Activated CD4-positive, alpha-beta memory T cell treated with anti-CD3 and anti-CD28 coated beads, Interleukin-2, amount 10 ng/mL, durations not matched to agents 7 days and 5 days (primary cell): ENCODE measurements at places on chromosomes 7 and 10.

- H3K27me3 ChIP-seq, result peaks cover 8% of the 10 kb centered on the region
- H3K36me3 ChIP-seq, result peaks cover under 1% of the 10 kb centered on the region
- peaks cover 47% of the 10 kb centered on the region for H3K4me1 ChIP-seq
- H3K4me3 ChIP-seq, result no peak overlapping the region
- DNase-seq, result no peak
Observed at GRCh38 chr7:157481389-157481788, 144.6 kb downstream of the DNAJB6 start.

GRCh38 chr10:91194497-91195179, 25.8 kb upstream of the PCGF5 start:
- no peak overlapping the region for H3K27ac ChIP-seq
- peaks cover 10% of the 10 kb centered on the region for H3K36me3 ChIP-seq
- H3K27me3 ChIP-seq, result no peaks in the 10 kb centered on the region
- DNase-seq, result no peak
- H3K4me1 ChIP-seq, result peaks cover 47% of the 10 kb centered on the region

- H3K27ac ChIP-seq, result no peak overlapping the region
- H3K36me3 ChIP-seq, result no peaks in the 10 kb centered on the region
- no peaks in the 10 kb centered on the region for H3K4me1 ChIP-seq
- H3K4me3 ChIP-seq, result no peak overlapping the region
- no peaks in the 10 kb centered on the region for H3K27me3 ChIP-seq
- no peak for DNase-seq
Observed at GRCh38 chr7:81929386-81929785, 159.5 kb upstream of the HGF start.

- peaks cover 21% of the 10 kb centered on the region for H3K4me1 ChIP-seq
- H3K27ac ChIP-seq, result no peak overlapping the region
- DNase-seq, result no peak
- H3K27me3 ChIP-seq, result peaks cover 11% of the 10 kb centered on the region
- H3K36me3 ChIP-seq, result peaks cover 3% of the 10 kb centered on the region
- H3K4me3 ChIP-seq, result no peak overlapping the region
Observed at GRCh38 chr7:116139007-116139406, 71.3 kb upstream of the TES start.

- no peaks in the 10 kb centered on the region for H3K36me3 ChIP-seq
- no peak for DNase-seq
- no peaks in the 10 kb centered on the region for H3K27me3 ChIP-seq
- H3K4me3 ChIP-seq, result no peak overlapping the region
- no peak overlapping the region for H3K27ac ChIP-seq
Observed at GRCh38 chr10:123854498-123854897, 37.1 kb downstream of the CPXM2 start.

- no peak overlapping the region for H3K4me3 ChIP-seq
- H3K36me3 ChIP-seq, result peaks cover 79% of the 10 kb centered on the region
- DNase-seq, result no peak
- no peak overlapping the region for H3K27ac ChIP-seq
- no peaks in the 10 kb centered on the region for H3K27me3 ChIP-seq
Observed at GRCh38 chr10:96138102-96138501, 8.0 kb downstream of the ZNF518A start.

GRCh38 chr7:11239316-11239715, 265.6 kb downstream of the PHF14 start:
- H3K36me3 ChIP-seq, result no peaks in the 10 kb centered on the region
- H3K4me3 ChIP-seq, result no peak overlapping the region
- no peak overlapping the region for H3K27ac ChIP-seq
- no peaks in the 10 kb centered on the region for H3K4me1 ChIP-seq

DNA sequence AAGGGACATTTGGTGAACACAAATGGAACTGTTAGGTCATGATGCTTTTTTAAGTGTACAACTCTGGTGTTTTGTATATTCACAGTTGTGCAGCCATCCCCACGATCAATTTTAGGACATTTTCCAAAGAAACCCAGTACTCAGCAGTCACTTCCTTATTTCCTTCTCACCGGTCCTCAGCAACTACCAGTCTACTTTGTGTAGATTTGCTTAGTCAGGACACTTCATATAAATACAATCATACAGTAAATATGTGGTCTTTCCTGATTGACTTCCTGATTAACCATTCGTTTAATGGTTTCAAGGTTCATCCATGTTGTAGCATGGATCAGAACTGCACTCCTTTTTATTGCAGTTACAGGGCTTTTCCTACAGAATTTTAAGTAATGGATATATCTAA, 14.4 kb downstream of the SGPL1 start:
- no peak for DNase-seq
- no peak overlapping the region for H3K4me3 ChIP-seq
- no peaks in the 10 kb centered on the region for H3K27me3 ChIP-seq
- H3K4me1 ChIP-seq, result peaks cover 22% of the 10 kb centered on the region
- peaks cover 10% of the 10 kb centered on the region for H3K36me3 ChIP-seq
- no peak overlapping the region for H3K27ac ChIP-seq

DNA sequence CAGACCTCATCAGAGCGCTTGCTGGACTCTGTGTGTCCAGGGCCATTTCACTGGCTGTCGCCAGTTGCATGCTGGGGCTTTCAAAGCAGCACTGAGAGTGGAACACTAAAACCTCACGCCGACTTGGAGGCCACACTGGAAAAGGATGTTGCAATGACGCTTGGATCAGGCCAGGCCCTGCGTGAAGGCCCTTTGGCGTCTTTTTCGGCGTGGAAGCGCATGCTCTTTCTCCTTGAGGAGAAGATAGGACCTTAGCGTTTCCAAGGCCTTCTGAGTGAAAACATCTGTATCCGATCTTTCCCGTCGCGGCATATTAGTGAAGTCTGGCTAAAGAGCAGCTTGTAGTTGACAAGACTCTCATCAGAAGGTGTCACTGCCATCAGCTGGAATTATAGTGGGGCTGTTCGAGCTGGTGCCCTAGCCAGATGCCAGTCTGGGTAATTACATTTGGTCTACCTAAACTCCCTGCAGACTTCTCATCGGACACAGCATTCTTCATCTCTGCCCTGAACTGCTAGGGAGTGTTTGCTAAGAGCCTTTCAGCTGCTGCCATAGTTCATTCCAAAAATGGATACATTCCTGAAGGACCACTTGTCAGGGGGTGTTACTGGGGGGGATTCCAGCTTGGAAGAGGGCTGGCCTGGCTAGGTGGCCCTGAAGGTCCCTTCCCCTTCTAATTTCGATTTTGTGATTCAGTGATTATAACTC, 167.7 kb upstream of the TCF7L2 start:
- DNase-seq, result no peak
- no peaks in the 10 kb centered on the region for H3K4me1 ChIP-seq
- H3K4me3 ChIP-seq, result no peak overlapping the region
- no peaks in the 10 kb centered on the region for H3K27me3 ChIP-seq
- H3K36me3 ChIP-seq, result no peaks in the 10 kb centered on the region
- no peak overlapping the region for H3K27ac ChIP-seq

GRCh38 chr10:91590142-91590903, 42.5 kb downstream of the PPP1R3C start:
- H3K27me3 ChIP-seq, result peaks cover 26% of the 10 kb centered on the region
- H3K27ac ChIP-seq, result no peak overlapping the region
- no peaks in the 10 kb centered on the region for H3K36me3 ChIP-seq
- no peaks in the 10 kb centered on the region for H3K4me1 ChIP-seq
- H3K4me3 ChIP-seq, result no peak overlapping the region
- no peak for DNase-seq

- H3K4me1 ChIP-seq, result no peaks in the 10 kb centered on the region
- H3K27ac ChIP-seq, result no peak overlapping the region
- no peak overlapping the region for H3K4me3 ChIP-seq
- no peak for DNase-seq
- no peaks in the 10 kb centered on the region for H3K36me3 ChIP-seq
- H3K27me3 ChIP-seq, result no peaks in the 10 kb centered on the region
Observed at GRCh38 chr7:91326516-91327199, 62.4 kb downstream of the FZD1 start.

DNA sequence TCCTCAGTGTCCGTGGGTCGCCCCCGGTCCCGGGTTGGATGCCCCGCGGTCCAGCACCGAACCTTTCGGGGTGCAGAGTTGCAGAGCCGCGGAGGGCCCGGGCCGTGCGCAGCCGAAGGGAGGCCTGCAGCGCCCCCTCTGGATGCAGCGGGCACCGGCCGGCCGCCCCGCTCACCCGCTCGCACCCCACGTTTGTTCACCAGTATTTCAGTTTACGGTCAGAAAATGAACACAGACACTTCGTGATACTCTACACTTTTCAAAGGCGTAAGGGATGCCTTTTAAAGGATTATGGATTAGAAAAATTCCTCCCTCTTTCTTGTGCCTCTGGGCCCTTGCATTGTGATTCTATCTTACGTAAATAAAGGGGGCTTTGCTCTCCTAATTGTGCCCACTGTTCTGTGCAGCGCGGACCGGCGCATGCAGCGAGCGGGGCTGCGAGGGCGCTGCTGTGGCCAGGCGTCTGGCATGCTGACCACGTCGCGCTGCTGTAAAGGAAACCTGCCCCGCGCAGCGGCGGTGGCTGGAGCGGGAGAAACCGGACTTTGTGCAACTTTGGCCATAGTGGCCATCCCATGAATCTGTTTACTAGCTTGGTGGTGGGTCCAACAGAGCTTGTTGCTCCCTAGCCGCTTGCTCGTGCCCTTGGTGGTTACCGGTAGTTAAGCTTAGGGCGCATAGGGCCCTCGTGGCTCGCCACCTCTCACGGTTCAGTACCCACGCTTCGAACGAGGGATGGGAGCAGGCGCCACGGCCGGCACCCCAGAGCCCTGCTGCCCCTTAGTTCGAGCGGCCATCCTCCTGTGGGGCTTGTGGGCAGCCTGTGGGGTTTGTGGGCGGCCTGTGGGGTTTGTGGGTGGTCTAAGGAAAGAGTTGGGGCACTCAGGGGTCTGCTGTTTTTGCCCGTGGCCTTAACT, 739 bp upstream of the MEST start:
- peaks cover 15% of the 10 kb centered on the region for H3K4me1 ChIP-seq
- peak overlapping the region; percentile 9 for H3K4me3 ChIP-seq
- peaks cover 69% of the 10 kb centered on the region for H3K27me3 ChIP-seq
- peak; percentile 19 for DNase-seq

- H3K27ac ChIP-seq, result no peak overlapping the region
- H3K36me3 ChIP-seq, result no peaks in the 10 kb centered on the region
- no peak for DNase-seq
- H3K4me3 ChIP-seq, result no peak overlapping the region
- peaks cover 19% of the 10 kb centered on the region for H3K4me1 ChIP-seq
Observed at GRCh38 chr7:93054975-93055374, 62.8 kb downstream of the SAMD9 start.

GRCh38 chr7:80918399-80918798, 452 bp downstream of the SEMA3C start:
- H3K27me3 ChIP-seq, result peaks cover 34% of the 10 kb centered on the region
- peaks cover 5% of the 10 kb centered on the region for H3K4me1 ChIP-seq
- H3K4me3 ChIP-seq, result no peak overlapping the region
- no peak overlapping the region for H3K27ac ChIP-seq

DNA sequence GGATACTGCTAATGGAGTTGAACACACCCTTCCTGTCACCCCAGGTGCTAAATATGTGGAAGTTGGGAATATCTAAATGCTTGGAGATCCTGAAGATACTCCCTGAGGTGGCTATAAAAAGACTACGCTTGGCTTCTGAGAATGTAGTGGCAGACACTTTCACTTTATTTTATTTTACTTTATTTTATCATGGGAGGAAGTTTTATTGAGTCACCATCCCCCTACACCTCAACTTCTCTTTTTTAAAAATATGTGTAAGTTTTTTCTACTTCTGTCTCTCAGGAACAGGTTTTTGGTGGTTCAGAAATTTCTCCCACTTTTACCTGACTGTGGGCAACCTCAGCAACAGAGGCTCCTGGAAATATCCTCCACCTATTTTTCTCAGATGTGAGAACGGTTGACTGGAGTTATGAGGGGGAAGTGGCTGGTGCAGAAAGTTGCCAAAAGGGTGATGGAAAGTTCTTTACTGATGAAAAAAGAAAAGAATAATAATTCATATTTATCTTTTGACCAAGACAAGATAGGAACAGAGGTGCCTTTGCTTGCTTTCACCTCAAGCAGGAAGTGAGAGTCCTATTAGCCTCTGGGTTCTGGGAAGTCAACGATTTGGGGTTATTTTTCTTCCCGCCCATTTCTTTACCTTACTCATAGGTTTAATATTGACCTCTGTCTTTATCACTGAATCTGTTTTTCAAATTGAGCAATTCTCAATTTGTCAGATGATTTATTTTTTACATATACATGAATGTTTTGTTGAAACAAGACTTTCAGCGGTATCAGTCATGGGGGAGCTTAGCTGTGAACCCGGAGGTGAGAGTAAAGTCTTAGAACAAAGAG, 103.6 kb downstream of the AHR start:
- DNase-seq, result no peak
- no peaks in the 10 kb centered on the region for H3K27me3 ChIP-seq
- H3K36me3 ChIP-seq, result peaks cover 3% of the 10 kb centered on the region
- H3K27ac ChIP-seq, result peak overlapping the region; percentile 85
- peaks cover 41% of the 10 kb centered on the region for H3K4me1 ChIP-seq

DNA sequence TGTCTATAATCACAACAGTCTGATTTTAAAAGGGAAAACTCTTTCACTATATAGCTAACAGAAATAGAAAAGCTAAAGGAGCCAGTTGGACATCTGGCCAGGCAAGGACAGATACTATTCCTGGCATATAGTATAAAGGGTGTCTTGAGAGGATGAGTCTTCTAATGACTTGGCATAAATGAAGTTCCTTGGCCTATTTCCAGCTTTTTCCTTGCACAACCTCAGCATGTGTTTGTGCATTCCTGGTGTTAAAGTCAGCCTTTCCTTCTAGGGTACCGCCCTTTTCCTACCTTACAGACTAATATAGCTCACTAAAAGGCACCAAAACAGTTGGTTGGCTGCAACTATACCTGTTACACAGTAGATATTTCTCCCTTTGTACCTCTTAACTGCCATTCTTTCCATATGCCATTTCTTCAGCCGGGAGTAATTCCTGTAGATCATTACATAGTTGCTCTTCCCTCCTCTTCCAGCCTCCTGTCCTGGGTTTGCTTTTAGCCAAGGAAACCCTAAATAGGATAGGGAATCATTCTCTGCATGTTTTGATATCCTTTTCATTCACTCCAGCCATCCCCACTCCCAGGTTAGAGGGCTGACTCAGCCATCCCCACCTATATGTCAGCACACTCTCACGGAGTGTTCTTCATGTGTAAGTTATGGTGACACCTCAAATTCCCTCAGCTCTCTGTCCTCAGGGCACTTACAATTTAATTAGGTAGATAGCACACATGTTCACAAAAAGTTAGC, 102.1 kb upstream of the MDFIC start:
- H3K36me3 ChIP-seq, result peaks cover 4% of the 10 kb centered on the region
- H3K27ac ChIP-seq, result no peak overlapping the region
- DNase-seq, result no peak
- peaks cover 7% of the 10 kb centered on the region for H3K4me1 ChIP-seq
- no peak overlapping the region for H3K4me3 ChIP-seq
- no peaks in the 10 kb centered on the region for H3K27me3 ChIP-seq

GRCh38 chr7:128923411-128923800, 12.9 kb upstream of the KCP start:
- H3K27ac ChIP-seq, result no peak overlapping the region
- no peaks in the 10 kb centered on the region for H3K36me3 ChIP-seq
- H3K4me3 ChIP-seq, result no peak overlapping the region
- H3K4me1 ChIP-seq, result no peaks in the 10 kb centered on the region

GRCh38 chr7:128454808-128455542, 703 bp upstream of the HILPDA start:
- H3K27ac ChIP-seq, result peak overlapping the region; percentile 90
- peaks cover 23% of the 10 kb centered on the region for H3K27me3 ChIP-seq
- no peak for DNase-seq
- H3K4me1 ChIP-seq, result peaks cover 58% of the 10 kb centered on the region
- H3K4me3 ChIP-seq, result peak overlapping the region; percentile 94
- H3K36me3 ChIP-seq, result peaks cover 19% of the 10 kb centered on the region

- no peaks in the 10 kb centered on the region for H3K27me3 ChIP-seq
- H3K27ac ChIP-seq, result no peak overlapping the region
- no peaks in the 10 kb centered on the region for H3K4me1 ChIP-seq
- no peak overlapping the region for H3K4me3 ChIP-seq
- no peak for DNase-seq
- H3K36me3 ChIP-seq, result peaks cover 14% of the 10 kb centered on the region
Observed at GRCh38 chr7:34939175-34939574, 98.1 kb downstream of the DPY19L1 start.

- DNase-seq, result no peak
- no peak overlapping the region for H3K4me3 ChIP-seq
- H3K36me3 ChIP-seq, result no peaks in the 10 kb centered on the region
Observed at GRCh38 chr10:2280713-2281300, 543.5 kb upstream of the ADARB2 start.
